ENCODE measurements at places on chromosomes 5 and 9.
A peak's percentile ranks its signal among the peaks of the same experiment; 100 is the strongest.

- no peak for DNase-seq
Measured at GRCh38 chr5:156395306-156395675, 68.3 kb downstream of the SGCD start.

DNA sequence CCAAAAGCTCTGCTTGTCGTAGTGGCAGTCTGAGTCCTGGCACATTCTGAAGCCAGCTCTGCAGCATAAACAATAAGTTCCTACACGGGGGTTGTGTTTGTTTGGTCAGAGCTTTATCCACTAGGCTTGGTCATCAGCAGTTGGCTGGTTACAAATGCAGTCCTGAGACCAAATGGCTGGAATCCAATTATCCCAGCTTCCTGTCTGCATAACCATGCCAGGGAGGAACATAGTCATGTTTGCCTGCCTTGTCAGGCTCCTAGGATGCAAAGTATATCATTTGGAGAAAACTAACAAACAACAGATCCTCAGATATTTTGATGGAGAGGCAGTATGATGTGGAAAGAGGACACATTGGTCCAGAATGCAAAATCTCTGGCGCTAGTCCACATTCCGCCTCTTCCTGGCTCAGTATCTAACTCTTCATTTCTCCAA lies 85.8 kb downstream of the FBXO38 start:
- DNase-seq, result peak; percentile 26

GRCh38 chr9:5688109-5688508 lies 59.2 kb downstream of the RIC1 start:
- DNase-seq, result no peak

- no peak for DNase-seq
Measured at GRCh38 chr5:126268697-126269315, 154.4 kb upstream of the GRAMD2B start.

DNA sequence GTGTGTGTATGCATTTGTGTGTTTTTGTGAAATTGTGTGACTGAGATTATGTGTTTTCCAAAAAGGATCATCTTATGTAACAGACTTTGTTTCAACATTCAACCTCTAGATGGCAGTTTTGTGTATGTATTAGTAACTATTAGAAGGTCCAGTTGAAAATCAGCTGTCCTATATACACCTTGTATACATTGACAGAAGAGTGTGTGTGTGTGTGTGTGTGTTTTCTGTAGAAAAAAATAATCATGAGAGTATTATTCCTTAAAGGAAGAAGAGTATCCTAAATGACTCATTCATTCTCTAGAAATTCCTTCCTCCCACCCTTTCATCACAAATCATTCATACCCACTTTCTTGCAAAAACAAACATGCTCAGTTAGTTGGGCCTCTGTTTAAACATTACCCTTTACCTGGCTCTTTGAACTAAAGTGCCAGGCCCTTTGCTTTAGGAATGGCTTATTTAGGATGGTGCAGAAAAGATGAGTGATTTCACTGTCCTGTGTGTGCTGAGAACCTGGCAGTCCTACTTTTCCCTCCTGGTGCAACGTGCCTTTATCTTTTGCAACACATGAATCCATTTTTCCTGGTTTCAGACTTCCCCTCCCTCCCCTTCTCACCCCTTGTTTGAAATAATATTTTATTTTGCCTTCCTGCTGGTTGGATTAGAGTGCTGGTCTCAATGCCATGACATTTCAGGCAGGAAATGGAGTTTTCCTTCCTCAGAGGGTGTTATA lies 152.2 kb downstream of the ARHGAP26 start:
- no peak for DNase-seq

DNA sequence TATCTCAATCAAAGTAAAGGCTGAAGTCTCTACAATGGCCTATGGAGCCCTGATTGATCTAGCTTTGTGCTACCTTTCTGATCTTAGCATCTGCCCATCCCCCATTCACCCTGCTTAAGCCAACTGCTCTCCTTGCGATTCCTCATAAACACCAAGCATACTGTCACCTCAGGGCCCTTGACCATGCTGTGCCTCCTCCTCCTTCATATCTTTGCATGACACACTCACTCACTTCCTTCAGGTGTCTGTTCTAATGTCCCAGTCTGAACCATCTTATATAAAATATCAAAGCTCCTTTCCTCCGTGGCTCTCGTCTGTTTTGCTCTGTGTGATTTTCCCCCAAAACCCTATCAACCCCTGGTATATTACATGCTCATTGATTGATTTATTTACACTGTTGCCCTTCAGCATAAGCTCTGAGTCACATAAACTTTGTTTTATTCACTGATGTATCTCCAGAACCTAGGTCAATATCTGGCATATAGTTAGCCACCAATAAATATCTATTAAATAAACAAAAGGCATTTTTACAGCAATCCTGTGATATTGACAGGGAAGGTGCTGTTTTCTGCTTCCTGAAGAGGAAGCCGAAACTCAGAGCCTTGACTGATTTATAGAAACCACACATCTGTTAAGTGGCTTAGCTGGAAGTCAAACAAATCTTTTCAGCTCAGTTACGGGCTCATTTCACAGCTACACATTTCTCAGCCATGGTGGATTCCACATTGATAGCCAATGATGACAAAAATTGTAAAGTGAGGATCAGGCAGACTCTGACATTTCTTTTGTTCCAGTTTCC lies 103.6 kb downstream of the BOD1 start:
- no peak for DNase-seq

GRCh38 chr9:104746285-104746684 lies 1.2 kb upstream of the NIPSNAP3A start:
- DNase-seq, result no peak

DNA sequence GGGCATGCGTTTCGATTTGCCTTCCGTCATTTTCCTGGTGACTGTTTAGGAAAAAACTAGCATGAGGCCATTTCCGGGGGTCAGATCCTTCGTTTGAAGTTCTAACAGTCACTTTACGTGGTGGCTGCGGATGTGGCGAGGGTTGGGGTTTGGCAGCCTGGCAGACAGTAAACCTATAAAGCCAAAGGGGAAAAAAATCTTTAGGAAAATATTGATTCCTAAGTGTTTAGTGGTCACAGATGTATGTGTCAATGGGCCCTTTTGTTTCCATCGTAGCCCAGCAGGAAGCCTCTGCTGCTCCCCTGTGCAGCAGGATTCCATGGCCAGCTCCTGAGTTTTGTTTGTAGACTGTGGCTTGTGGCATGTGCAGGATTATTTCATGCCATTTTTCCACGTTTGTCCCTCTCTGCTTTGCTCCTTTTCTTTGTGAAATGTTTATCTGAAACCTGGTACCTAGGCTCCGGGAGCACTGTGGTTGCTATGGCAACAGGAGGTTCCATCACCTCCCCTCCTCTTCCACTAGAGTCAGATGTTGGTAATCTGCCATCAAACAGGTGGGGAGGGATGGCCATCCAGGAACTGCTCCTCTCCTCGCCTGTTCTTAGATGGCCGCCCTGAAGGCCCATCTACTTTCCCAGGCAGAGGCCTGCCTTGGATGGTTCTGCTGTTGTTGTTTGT lies 202.3 kb downstream of the AOPEP start:
- no peak for DNase-seq

DNA sequence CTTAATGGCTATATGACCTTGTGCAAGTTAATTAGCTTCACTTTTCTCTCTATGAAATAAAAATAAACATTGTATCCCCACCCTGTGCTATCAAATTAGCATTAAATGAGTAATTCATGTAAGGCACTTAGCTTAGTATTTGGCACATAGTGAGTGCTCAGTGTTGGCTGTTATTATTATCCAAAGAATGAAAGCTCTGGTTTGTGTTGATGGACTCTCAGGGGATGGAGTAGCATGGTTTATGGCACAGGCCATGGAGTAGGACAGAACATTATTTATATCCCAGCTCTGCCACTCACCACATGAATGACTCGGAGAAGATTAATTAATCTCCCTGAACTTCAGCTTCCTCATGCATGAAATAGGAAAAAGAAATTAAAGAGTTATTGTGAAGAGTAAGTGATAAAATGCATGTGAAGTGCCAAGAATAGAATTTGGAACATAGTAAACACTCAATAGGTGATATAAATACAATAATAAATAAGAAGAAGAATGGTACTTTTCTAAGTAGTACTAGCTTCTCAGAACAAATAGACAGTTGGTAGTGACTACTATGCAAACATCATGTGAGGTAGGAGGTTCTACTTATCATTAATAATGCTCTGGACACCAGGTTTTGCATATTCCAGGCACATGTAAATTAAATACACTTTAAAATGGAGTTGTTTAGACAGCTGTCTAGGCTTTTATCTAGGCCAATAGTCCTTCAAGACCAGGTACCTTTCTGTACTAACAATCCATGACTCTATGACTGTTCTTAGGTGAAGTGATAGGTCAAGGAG lies 146.4 kb downstream of the GRIA1 start:
- no peak for DNase-seq

DNA sequence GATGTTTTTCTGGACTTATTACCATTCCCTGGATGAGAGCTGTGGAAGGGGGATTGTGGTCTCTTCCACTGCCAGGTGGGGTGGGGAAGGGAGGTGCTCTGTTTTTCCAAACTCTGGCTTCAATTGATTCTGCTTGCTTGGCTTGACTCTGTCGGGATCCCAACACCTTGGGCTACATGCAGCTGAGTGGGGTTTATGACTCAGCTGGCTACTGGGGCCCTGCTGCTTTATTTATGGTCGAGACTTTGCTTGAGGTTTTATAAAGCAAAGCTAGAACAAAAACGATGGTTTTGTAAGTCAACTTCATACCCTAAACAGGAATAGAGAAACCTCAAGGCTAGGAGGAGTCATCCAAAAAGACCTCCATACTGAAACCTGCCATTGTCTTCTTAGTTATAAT lies 76.3 kb downstream of the AOPEP start:
- DNase-seq, result no peak

Measured in right lobe of liver (tissue), 6 donors.